ENCODE measurements at places on chromosomes 7 and 10.

- DNase-seq, result peak; percentile 17
These were observed 874 bp downstream of the BAIAP2L1 start for GRCh38 chr7:98399890-98400541.

DNA sequence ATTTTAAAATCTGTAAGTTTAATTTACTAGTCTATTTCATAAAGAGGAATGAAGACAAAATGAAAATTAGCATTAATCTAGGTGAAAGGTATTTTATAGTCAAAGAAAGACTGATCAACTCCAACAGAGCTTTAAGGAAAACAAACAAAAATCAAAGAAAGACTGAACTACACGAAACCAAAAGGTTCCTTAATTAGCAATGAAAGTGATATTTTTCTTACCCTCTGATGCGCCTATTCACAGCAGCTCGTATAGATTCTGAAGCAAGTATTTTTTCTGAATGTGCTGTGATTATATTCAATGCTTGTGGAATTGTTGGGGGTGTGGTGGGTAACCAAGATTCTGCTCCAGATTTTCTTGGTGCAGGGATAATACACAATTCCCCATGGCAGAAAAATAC, 11.8 kb downstream of the ECD start:
- no peak for DNase-seq

DNA sequence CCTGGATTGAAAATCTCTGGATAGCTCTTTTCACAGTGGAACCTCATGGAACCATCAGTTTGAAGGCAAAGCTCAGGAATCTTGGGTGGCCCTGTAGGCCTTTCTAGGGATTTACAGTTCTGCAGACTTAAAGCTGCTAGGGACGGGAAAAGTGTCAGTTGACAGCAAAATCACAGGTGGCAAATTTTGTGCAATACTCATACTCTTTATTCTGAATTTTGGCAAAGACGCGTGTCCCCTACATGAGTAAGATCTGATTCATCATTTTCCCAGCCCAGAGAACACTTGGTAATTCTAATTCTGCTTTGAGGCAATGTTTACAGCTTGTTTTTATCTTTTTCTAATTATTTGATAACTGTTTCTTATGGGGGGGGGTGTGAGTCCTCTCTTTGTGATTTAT, 3.6 kb downstream of the LRRC17 start:
- DNase-seq, result peak; percentile 33

DNA sequence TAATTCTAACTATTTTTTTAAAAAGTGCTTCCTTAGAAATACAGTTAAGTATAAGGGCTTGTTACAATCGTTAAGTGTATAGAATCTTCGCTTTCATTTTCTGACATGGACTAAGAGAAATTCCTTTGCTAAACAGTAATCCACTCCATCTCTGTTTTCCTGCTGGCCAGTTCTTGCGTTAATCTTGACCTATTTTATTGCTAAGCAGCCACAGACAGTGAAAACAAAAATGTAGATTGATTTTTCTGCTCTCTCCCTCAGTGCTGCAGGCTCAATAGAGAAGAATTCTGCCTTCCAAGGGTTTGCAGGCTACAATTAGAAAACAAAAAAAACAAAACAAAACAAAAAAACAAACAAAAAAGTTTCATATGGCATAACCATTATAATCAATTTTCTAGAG, 310.4 kb upstream of the ADARB2 start:
- no peak for DNase-seq

GRCh38 chr7:89760690-89761089, 393.6 kb upstream of the STEAP1 start:
- no peak for DNase-seq

GRCh38 chr10:124229989-124230634, 136.7 kb upstream of the CHST15 start:
- DNase-seq, result no peak

DNA sequence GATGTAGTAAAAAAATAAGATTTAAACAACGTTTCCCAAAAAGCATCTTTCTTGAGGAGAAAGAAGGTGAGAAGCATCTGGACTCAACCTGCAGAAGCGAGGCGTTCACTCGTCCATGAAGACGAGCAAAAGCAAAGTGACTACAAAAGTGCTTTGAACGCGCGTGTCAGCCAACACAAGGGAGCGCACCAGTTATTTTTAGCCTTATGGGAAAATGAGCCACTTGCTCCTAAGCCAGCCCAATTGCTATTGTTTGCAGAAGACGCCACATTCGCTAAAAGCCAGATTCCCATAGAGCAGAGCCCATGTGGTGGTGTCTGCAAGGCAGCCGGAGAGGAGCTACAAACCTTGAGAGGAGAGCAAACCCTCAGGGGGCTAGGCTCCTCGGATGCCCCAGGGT, 122.5 kb downstream of the FAM53B start:
- no peak for DNase-seq

DNA sequence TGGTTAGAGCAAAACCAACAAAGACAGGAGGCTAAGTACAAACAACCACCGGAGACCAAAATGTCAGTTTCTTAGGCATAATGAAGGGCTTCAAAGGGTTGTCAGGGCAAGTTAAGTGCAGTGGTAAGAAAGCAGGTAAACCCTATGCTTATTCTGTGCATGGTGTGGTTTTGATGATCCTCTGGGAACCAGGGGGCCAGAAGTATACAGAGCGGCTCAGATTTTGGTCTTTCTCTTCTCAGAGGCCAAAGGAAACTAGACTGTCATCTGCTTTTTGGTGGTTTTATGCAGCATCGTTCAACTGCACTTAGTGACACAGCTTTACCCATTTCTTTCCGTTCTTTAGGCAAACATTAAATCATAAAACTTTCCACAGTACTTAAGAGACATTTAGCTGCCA, 332.7 kb upstream of the CELF2 start:
- no peak for DNase-seq

Data from muscle of back (tissue), 13 donors.